K562 (cell line): ENCODE measurements at places on chromosomes 5 and 9. TPM values are rescaled to one million over a fixed set of nuclear protein-coding genes. Genes with fewer than 3 reads are reported as not detected.

DNA sequence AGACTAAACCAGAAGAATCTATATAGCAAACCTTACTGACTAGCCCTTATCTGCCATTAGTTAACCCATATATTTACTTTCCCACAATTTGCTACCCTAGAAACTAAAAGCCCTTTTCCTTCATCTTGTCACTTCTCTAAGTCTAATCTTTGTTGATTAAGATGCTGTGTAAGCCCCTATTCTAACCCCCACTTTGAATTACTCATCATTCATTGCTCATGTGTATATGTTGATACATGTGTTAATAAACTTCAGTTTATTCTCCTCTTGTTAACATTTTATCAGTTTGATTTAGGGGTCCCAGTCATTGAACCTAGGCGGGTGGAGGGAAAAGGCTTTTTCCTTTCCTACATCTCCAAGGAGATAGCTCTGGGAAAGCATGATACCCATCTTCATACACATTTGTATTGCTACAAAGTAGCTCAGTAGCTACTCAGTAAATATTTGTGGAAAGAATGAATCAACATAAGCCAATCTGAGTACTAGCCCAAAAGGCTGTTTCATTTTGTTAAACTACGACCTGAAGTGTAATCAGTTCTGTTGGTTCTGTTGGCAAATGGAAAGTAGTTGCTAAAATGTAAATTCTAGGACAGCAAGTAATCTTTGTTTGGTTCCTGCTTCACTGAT is 35.1 kb upstream of the NDFIP1 start:
- DNase-seq = no peak

- no peak for DNase-seq
Observed at GRCh38 chr5:125961150-125961549, 462.1 kb upstream of the GRAMD2B start.

- no peak for DNase-seq
Observed at GRCh38 chr5:36478646-36479317, 127.6 kb upstream of the SLC1A3 start.

The ADRB2 gene
- 0.07 and 0.09 TPM in 2 replicates for polyA plus RNA-seq
